ENCODE measurements at places on chromosomes 16 and 17.
A peak's percentile ranks its signal among the peaks of the same experiment; 100 is the strongest.

DNA sequence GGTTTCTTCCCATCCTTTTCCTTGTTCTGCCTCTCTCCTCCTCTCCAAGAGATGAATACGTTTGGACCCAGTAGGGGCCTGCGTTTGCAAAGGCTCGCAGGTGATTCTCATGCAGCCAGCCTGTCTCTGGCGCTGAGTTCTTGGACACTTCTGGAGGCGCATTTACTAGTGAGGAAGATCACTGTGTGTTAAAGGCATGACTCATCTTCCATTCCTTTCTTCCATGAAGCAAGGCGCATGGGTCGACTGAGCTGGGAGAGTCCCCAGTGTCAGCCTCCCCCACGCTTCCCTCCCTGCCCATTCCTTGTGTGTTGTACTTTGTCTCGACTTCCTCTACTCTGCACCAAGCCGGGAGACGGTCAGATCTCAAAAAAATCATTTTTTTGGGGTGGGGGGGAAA is 159.9 kb upstream of the EEF2KMT start:
- DNase-seq, result no peak

DNA sequence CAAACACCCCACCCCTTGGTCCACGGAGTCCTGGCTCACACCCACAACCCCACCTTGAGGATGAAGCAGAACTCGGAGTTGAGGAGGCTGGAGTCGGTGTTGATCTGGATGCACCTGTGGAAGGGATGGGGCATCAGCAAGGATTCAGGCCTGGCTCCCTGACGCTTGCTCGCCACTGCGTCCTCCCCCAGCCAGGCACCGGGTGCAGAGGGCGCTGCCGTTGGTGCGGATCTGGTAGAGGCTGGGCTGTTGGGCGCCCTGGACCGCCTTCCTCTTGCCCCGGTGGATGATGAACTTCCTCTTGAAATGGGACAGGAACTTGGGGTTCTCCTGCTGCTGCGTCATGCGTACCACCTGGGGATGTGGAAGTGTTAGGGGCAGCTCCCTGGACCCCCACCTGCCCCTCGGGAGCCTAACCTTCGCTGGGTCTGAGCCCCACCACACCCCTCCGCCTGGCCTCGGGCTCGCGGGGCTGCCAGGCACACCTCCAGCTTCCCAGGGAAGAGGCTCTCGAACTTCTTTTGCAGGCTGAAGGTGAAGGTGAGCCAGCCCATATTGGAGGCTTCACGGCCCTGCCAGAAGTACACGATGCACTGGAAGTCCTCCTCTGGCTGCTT is 12.3 kb downstream of the FLII start:
- no peak for DNase-seq

GRCh38 chr17:30379903-30380381 is 1.2 kb downstream of the CPD start:
- no peak for DNase-seq

DNA sequence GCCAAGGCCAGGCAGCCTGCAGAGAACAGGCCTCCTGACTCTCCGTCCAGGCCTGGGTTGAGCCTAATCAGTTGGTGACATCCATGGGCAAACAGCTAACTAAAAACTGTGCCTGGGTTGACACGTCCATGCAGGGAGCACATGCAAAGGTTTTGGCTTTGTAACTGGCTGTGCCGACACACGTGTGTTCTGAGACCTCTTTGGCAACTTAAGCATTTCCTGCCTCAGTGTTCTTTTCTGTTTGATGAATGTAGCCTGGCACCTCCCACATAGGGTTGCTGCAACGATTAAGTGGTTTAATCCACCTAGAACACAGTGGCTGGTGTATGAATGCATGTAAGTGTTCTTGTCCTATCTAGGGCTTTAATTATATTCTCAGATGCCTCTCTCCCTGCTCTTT is 3.2 kb downstream of the BCO1 start:
- DNase-seq, result no peak

GRCh38 chr17:36703860-36704266 is 102.5 kb downstream of the MRM1 start:
- no peak for DNase-seq

- peak; percentile 8 for DNase-seq
Observed at GRCh38 chr16:66489818-66490217, 60.1 kb downstream of the TK2 start.

DNA sequence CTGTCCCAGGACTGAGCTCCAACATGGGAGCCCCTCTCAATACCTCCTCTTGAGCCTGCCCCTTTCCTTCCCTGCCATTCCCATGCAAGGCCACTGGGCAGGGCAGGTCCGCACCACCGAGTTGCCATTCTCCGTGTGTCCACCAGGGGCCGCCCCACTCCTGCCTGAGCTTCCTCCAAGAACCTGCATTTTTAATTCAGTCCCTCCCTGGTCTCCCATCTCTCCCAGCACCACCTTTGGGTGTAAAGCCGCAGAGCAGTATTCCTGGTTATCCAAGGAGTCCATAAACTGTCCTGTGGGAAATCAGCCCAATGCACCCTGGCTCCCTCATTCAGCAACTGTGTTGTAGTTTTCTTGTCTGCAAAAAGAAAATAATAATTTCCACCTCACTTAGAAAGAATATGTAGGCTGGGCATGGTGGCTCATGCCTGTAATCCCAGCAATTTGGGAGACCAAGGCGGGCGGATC is 15.9 kb upstream of the ANKRD40CL start:
- DNase-seq, result peak; percentile 76

DNA sequence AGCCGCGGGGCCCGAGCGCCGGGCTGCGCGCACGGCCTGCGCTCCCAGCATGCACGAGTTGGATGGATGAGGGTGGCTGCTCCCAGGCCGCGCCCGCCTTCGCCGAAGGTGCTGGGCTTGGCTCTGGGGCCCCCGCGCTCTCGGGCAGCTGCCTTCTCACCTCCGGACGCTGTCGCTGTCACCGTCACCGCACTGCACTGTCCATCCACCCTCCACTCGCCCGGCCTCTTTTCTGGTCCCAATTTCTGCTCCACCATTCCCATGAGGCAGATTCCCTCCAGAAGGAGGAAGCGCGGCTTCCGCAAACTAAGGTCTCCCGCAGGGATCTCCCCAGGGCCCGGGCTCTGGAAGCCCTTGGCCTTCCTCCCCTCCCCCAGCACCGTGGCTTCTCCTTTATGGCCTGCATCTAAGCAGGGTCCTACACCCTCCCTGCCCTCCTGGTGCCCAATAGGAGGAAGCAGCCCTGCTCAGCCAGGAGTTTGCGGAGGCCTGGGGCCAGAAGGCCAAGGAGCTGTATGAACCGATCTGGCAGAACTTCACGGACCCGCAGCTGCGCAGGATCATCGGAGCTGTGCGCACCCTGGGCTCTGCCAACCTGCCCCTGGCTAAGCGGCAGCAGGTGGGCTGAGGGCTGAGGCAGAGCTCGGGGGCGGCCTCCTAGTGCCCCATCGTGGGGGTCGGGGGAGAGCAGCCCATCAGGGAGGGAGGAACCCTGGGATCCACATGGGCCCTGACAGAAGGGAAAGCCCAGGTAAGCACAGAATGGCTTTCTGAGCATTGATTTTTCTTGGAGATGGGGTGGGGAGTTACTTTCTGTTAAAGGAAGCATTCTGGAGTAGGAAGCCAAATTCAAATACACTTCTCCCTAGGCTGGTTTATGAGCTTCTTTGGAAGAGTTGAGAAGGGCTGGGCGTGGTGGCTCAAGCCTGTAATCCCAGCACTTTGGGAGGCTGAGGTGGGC is 899 bp downstream of the ACE start:
- DNase-seq, result no peak

- DNase-seq, result no peak
Observed at GRCh38 chr16:59574296-59574695, 840.2 kb upstream of the GOT2 start.

Measured in gastrocnemius medialis (tissue), 4 donors.